ENCODE measurements at places on chromosomes 1 and 21.

GRCh38 chr1:2829846-2830615 is 28.5 kb upstream of the TTC34 start:
- DNase-seq: no peak

DNA sequence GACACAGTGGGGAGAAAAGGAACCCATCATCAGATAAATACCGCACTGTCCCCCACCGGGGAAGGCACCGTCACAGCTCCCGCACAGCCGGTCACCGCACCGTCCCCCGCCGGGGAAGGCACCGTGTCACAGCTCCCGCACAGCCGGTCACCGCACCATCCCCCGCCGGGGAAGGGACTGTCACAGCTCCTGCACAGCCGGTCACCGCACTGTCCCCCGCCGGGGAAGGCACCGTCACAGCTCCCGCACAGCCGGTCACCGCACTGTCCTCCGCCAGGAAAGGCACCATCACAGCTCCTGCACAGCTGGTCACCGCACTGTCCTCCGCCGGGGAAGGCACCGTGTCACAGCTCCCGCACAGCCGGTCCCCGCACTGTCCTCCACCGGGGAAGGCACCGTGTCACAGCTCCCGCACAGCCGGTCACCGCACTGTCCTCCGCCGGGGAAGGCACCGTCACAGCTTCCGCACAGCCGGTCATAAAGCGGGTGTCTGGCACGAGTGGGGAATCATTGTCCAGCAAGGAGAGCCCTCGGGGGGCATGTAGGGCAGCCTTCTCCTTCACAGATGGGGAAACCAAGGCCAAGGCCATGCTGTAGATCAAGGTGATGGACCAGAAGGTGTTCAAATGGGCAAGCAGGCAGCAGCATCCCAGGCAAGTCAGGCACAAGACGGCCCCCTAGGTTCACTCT is 280.1 kb downstream of the NPHP4 start:
- no peak for DNase-seq

DNA sequence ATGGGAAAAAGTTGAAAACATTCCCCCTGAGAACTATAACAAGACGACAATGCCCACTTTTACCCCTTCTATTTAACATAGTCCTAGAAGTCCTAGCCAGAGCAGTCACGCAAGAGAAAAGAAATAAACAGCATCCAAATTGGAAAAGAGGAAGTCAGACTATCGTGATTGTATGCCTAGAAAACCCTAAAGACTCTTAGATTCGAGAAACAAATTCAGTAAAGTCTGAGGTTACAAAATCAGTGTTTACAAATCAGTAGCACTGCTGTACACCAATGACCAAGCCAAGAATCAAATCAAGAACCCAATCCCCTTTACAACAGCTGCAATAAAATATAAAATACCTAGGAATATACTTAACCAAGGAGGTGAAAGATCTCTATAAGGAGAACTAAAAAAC is 72.4 kb downstream of the POU2F1 start:
- DNase-seq: no peak

DNA sequence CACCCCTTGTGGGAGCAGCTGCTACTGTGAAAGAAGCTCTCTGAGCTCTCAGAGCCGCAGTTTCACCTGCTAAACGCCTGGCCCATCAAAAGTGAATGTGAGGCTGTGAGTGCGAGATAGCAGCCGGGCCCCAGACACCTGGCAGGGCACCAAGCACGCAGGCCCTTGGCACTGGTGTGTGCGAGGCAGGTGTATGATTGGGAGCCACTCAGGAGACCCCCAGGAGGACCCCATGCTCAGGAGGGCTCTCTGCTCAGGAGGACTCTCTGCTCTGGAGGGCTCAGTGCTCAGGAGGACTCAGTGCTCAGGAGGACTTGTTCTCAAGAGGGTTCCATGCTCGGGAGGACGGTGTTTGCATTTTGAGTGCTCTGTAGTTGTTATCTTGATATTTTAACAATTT is 14.3 kb upstream of the ADARB1 start:
- DNase-seq: no peak

GRCh38 chr1:30692948-30693301 is 30.5 kb downstream of the MATN1 start:
- no peak for DNase-seq

GRCh38 chr1:224637515-224637914 is 21.4 kb downstream of the CNIH3 start:
- DNase-seq: no peak

- no peak for DNase-seq
Measured at GRCh38 chr1:65434760-65435159, 14.3 kb downstream of the LEPR start.

DNA sequence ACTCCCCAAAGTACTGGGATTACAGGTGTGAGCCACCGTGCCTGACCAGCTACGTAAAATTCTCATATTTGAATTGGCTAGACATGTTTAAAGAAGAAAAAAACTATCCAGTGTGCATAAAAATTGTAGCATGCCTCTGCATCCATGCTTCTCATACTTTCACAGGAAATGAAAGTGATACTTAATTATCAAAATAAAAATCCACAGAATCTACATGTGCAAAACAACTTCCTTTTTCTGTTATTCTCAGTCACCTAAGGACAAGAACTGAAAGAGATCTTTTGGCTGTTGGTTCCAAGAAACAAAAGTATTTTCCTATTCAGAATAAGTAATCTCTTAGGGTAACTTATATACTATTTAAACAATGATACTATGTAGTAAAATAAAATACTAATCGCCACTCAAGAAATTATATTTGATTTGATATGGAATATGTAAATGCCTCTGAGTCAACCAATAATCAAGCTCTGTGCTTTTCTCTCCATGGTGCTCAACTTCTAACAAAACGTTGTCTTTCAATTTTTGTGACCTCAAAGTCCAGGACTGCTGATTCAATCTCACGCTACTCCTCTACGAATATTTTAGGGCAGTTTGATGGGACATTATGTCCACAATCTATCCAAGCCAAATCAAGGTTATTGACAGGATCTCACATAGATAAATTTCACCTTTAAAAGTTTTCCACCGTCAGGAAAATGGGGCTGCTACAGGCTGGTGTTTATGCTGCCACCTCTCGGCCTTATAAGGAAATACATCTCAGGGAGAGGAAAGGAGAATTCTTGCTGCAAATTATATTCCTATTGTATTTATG is 102.7 kb downstream of the ZNF281 start:
- DNase-seq: no peak

GRCh38 chr21:29184037-29184436 is 53.6 kb downstream of the MAP3K7CL start:
- no peak for DNase-seq
